ENCODE measurements at places on chromosomes 5 and 9.

- no peak for DNase-seq
Observed at GRCh38 chr5:139574641-139575312, 13.6 kb downstream of the UBE2D2 start.

DNA sequence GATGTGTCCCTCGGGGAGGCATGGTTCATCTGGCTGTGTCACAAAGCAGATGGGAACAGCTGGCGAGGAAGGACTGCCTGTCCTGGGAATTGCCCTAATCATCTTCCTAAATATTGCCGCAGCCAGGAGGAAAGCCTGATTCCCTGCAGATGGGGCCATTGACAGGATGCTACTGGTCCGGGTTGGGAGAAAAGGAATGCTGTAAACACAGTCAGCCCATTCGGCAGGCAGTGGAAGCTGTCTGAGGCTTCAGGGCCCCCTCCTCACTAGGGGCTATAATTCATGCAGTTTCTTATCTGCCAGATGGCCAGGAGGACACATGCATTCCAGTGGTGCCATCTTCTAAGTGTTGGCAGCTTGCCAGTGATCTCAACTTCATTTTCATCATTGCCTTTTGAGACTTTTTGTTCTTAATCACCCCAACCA is 110.3 kb downstream of the KCNIP1 start:
- DNase-seq: no peak

DNA sequence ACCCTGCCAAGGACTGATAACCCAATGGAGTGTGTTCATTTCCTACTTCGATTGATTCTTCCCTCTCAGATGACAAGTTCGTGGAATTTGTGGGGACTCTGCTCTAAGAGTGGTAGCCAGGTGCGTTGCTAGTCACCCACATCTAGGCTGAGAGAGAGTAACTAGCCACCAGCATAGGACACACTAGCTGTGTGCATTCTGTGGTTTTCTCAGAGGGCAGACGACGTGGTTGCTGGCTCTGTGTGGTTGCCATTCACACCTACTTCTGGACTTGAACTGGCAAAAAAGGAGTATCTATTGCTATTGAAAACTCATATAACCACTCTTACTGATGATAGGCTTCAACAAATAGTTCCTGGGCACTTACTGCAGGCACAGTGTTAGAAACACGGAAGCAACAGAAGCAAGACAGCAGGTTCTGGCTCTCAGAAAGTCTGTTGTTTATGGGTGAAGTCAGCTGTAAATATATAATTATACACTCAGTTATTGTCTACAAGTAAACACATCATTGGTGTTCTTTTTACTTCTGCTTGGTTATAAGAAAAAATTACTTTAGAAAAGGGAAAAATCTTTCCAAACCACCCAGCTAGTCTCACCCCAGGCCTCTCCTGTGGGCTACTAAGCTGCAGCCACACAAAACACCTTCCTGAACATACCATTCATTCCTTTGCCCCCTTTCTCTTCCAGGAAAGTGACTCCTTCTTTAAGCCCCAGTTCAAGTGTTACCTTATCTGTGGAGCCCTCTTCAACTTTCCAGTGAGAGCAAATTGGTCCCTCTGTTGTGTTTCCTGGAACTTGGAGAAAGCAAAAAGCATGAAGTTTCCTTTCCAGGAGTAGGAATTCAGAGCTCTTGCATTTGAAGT is 151.1 kb upstream of the HAPLN1 start:
- DNase-seq: no peak

- DNase-seq: no peak
Observed at GRCh38 chr9:136748666-136749611, 614 bp upstream of the LCN6 start.

DNA sequence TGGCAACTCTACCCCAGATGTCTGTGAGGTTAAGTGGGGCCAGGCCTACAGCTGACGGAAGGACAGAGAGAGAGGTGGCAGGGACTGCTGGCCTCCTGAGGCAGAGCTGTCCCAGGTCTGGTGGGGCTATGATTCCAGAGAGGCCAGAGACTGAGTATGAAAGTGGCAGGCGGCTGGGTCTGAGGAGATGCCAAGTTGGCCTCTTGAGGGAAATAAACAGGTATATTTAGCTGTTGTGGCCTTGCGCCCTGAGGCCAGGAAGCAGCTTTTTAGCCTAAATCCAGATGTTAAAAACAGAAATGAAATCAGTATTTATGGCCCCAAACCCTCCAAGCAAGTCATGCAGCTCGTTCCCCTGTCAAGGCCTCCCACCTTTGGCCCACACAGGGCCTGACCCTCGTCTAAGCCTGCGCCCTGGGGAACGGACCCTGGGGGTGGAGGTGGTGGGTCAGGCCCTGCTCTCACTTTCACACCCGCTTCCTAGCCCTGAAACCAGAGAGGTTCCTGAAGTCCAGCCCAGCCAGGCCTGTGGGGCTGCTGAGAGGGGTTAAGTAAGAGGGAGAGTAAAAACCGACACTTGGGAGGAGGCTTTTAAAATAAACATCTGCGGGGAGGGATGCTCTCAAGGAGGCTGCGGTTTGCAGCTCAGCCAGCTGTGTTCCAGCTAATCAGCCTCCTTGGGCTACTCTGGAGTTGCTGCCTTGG is 18.7 kb downstream of the PCDHGC5 start:
- DNase-seq: no peak

DNA sequence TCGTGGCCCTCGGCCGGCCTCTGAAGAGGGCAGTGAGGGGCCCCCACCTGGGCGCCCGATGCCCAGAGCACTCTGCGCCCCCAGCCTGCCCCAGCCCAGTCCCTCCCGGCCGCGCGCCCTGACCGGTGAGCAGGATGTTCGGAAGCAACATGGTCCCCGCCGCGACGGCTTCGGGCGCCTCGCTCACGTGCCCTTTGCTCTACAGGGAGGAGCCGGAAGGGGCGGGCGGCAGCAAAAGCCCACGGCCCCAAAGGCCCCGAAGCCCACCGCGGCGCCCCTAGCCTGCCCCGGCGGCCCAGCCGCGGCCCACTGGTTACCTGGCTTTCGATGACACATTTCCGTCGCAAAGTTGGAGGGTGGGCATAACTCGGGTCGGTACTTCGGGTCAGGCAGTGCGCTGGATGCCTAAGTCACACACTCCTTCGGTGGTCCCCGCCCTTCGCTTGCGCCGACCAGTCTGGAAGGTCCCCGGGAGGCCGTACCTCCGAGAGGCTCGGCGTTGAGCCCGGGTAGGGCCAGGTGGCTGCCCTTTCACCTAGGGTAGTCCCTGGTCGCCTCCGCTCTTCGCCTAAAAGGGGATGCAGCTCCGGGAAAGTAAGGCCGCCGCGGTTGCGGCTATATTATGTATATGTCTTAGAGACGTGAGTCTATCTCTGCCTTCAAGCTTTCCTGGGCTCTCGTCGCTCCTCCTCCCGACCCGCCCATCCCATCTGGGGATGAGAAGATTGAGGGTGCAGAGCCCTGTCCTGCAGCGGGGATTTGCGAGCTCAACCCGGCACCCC is at the start of the genes AK6, RAD17 and TAF9:
Gene AK6 (minus strand): TSS at position 181 of the 782 bp plus-strand sequence. CDS start 30 bp downstream, at position 151.
Gene RAD17 (plus strand): TSS at position 479 of the 782 bp plus-strand sequence. CDS start 2,391 bp downstream, outside the sequence.
Gene TAF9 (minus strand): TSS at position 181 of the 782 bp plus-strand sequence. CDS start 3,783 bp downstream, outside the sequence.
- DNase-seq: peak; percentile 80

GRCh38 chr5:91332267-91333045 is 50.7 kb downstream of the ARRDC3 start:
- no peak for DNase-seq
